ENCODE measurements at places on chromosomes 16 and 17.
A peak's percentile ranks its signal among the peaks of the same experiment; 100 is the strongest.

GRCh38 chr17:40799859-40800258, at the start of gene KRT28:
Gene KRT28 (minus strand): TSS chr17:40799959. CDS start chr17:40799893, 66 bp downstream.
- DNase-seq, result no peak

- DNase-seq, result peak; percentile 88
These were observed 10.0 kb downstream of the BAIAP2 start for GRCh38 chr17:81044764-81045589.

DNA sequence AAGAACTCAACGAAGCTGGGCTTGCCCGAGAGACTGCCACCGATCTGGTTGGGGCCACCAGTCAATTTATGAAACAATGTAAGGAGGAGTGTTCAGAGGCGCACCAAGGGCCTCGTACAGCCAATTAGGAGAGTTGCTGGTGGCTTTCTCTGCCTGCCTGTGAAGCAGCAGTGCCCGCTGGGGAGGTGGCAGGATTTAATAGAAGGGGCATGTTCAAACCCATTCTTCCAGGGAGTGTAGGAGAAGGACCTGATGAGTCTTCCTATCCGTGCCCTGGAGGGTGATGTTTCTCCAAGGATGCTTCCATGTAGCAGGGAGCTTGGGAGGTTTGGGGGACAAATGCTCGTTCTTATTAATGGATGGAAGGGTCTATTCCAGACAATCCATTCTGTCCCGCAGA, 178.4 kb downstream of the CCDC182 start:
- DNase-seq, result no peak

DNA sequence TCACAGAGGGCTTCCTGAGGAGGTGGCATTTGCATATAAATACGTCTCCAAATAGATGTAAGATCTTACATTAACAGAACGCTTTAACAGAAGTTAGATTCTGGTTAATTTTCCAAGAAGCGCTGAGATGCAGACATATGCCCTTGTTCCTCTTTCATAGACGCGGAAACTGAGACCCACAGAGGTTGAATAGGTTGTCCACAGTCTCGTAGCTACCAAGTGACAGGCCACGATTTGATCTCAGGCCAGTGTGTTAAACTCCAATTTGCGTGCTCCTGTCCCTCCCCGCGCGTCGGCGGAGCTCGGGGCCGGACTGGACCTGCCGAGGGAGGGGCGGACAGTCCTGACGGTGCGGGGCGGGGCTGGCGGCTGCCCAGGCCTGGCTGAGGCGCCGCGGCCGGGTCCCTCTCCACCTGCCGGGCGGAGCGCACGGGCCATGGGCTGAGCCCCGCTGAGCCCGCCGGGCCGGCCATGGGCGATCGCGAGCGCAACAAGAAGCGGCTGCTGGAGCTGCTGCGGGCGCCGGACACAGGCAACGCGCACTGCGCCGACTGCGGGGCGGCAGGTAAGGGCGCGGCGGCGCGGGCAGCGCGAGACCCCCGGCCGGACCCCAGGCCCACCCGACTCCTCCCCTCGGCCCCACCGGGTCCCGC, at the start of gene ADAP2:
Gene ADAP2, plus strand, starts transcription at position 402 of the 653 bp plus-strand sequence. Its CDS starts 70 bp downstream, at position 472.
- peak; percentile 69 for DNase-seq

DNA sequence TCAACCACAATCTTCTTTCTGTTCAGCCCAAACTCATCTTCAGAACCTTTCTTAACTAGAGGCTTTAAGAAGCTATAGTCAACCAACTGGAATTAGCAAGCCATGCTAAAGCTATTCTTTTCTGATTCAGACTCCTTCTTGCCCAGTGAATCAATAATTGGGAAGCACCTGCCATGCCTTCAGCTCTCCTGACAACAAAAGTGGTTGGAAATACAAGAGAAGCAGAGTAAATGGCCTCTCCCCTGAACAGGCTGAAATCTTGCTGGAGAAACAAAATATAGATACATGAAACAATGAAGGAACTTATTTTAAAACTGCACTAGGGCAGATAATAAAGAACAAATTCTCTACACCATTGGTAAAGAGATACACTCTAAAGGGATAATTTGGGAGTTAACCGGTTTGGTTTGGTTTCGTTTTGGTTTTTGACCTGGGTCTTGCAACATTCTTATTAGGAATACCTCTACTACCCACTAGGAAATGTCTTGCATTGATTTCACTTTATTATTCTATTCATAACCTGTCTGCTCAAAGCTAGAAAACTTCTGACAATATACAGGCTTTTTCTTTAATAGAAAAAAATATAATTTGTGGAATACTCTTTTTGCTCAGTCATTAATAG, 173.6 kb upstream of the DYNLRB2 start:
- DNase-seq, result no peak

DNA sequence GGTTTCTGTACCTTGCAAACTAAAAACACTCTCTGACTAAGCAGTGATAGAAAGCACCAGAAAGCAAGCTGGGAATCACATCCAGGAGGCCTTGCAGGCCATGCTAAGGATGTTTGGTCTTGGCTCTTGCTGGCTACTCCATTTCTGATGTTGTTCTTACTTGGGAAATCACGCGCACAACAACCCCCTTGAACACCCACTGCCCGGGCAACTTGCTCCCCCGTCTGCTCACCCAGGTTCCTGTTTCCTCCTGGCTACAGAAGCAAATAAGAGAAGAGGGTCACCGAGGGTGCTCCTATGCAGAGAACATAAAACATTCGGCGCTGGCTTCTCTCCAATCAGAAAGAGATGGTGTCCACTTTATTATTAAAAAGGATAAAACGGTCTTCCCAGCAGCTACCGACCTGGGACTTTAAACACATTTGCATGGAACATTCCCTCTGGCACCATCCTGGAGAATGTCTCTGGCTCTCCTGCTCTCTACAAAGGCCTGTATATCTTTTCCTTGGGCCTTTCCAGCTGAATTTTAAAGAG, 271.2 kb upstream of the RPL38 start:
- no peak for DNase-seq

GRCh38 chr17:74749279-74750038, 1.0 kb downstream of the NHERF1 start:
- DNase-seq, result peak; percentile 74

DNA sequence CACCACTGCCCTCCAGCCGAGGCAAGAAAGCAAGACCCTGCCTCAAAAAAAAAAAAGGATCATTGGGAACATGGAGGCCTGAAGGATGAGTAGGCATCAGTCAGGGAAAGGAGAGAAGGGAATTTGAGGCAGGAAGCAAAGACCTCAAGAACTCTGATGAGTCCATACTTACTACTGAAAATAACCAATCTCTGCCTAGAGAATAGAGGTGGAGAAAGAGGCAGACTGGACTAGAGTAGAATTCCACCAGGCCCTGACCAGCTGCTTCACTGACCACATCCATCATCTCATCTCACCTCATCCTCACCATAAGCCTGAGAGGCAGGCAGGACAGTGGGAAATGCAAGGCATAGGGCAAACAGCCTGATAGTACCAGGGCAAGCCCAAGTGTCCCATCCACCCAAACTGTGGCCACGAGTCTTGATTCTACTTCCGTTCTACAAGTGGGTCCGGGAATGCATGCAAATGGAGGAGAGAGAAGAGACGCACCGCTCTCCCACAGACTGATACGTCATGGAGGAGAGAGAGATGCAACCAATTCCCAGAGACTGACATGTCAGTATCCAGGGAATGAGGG, 17.1 kb downstream of the ANKRD11 start:
- no peak for DNase-seq

GRCh38 chr16:5065813-5066212, at the start of gene C16orf89:
Gene C16orf89 (minus strand): TSS chr16:5065956. CDS start chr16:5065908, 48 bp downstream.
- DNase-seq, result no peak

GRCh38 chr17:59027750-59028149, 78.9 kb downstream of the TRIM37 start:
- no peak for DNase-seq

DNA sequence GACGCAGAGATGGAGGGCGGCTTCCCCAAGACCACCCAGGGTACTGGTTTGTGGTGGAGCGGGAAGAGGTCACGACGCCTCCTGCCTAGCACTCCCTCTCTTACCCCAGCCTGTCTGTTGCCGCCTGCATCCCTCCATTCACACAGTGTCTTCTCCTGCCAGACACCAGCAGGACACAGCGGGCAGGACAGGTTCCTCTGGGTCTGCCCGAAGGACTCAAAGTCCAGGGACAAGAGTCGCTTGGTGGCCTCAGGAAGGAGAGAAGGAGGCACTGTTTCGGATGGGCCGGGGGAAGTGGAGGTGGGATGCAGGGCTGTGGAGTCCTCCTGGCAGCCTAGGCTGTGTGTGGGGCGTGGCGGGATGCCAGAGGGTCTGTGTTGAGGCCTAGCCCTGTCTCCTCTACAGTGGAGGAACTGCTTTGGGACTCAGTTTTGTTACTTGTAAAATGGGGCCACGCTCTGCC, 19.6 kb upstream of the TNS4 start:
- no peak for DNase-seq

DNA sequence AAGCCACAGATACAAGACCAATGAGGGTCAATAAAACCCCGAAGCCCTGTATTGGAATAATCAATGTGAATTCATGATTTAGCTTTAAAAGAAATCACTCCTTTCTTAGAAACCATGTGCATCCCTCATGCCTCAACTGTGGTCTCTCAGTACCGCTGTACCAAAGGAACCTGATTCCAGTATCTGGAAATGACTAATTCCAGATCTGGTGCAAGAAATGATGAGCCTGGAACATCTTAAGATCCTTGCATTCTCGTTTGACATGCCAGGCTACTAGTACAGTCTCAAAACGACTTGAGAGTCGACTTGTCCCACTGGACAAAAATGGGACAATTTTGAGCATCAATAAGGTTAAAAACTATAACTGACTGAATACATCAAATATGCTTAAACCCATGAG, 21.2 kb downstream of the USP31 start:
- no peak for DNase-seq

DNA sequence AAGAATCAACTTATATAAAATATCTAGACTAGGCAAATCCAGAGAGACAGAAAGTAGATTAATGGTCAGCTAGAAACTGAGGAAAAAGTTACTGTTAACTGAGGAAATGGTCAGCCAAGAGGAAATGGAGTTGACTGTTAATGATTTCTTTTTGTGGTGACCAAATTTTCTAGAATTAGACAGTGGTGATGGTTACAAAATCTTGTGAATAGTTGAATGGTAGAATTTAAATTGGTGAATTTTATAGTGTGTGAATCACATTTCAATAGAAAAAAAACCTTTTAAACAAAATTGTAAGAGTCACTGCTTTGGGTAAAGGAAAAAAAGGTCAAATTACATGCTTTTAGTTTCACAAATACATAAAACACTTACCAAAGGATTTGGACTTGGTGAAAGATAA, 30.0 kb downstream of the APPBP2 start:
- DNase-seq, result no peak

DNA sequence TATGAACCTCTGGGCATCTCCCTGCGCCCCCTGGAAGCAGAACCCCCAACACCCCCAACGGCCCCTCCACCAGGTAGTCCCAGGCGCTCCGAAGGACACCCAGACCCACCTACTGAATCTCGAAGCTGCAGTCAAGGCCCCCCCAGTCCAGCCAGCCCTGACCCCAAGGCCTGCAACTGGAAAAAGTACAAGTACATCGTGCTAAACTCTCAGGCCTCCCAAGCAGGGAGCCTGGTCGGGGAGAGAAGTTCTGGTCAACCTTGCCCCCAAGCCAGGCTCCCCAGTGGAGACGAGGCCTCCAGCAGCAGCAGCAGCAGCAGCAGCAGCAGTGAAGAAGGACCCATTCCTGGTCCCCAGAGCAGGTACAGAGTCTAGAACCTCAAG, 1.5 kb downstream of the BCL6B start:
- DNase-seq, result no peak

DNA sequence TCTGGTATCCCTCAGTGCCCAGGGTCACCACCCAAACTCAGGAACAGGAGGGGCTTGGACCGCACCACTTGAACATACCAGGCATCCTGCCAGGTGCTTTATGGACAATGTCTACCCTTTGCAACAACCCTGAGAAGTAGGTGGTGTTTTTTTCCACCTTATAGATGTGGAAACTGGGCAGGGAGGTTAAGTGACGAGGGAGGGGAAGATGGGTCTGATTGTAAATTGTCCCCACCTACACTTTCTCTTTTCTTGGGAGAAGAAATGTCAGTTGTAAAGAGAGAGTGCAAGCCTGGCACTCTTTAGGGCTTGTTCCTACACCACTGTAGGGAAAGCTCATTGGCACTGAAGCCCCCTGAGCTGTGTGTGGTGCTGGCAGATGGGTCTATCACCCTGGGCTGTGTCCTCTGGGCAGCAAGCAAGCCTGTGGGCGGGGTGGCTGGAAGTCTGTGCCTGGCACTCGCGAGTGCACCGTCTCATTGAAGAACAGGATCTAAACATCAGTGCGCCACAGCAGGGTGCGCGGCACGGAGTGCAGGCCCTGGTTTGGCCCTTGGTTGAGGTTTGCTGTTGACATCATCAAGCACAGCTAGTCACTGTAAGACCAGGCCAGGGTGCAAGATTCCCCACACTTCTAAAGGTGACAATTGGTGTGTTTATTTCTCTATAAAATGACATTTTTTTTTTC, 15.1 kb downstream of the NOD2 start:
- no peak for DNase-seq

- no peak for DNase-seq
These were observed 243.3 kb upstream of the PSMD7 start for GRCh38 chr16:74053312-74053711.

DNA sequence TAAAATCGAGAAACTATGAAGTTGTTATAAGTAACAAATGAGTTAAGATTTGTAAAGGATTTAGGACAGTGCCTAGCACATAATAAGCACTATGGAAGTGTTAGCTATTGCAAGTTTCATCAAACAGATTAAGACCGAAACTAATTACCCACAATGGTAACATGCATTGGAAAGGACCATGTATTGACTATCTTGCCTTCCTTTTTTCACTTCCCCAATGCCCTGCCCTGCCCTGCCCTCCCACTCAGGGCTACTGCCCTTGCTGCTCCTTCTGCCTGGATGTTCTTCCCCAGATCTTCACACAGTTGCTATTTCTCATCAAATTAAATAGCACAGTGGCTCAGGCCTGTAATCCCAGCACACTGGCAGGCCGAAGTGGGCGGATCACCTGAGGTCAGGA, 202.1 kb upstream of the PSMD7 start:
- no peak for DNase-seq

GRCh38 chr17:9922012-9922848, 17.2 kb upstream of the RCVRN start:
- DNase-seq, result no peak

DNA sequence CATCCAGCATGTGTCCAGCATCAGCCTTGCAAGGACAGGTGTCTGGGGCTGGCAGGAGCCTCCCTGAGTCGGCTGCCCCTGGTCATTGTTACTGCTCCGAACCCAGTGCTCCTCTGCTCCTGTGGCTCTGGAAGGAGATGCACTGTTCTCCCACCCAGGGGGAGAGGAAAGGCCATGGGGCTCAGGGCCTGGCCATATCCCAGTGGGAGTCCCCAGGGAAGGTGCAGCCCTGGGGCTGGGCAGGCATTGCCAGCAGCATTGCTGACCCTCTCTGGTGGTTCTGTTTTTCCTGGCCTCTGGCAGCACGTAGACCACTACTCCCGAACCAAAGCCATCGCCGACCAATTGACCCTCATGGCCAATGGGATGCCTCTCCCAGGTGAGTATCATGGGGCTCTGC, 9.6 kb downstream of the SDR42E2 start:
- DNase-seq, result no peak
